DMS 273 treated with DMSO at 0.1 percent for 48 hours (cell line): ENCODE measurements at places on chromosomes 5 and 9.

DNA sequence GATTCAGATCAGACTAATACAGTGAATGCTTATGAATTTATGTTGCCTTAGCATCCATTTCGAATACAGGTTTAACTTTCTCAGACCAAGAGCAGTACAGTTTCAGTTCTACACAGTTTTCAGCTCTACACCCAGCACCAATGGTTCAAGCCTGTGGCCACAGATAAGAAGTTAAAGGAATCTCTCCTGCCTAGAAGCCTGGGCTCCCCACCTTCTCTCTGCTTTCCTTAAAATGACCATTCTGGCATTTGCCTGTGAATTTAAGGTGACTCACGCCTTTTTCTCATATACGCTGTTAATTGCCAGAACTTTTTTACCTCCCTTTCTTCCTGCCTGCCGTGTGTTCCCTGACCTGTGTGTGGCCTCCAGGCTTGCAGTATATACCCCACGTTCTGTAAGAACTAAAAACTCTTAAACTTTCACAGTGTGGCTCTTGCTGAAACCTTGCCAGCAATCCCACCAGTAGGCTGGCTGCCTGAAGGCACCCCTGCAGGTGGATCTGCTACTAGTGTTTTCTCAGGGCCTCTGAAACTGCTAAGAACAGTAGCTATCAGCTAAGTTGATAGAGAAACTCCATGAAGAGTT lies 692.8 kb upstream of the CDH18 start:
- DNase-seq = no peak

DNA sequence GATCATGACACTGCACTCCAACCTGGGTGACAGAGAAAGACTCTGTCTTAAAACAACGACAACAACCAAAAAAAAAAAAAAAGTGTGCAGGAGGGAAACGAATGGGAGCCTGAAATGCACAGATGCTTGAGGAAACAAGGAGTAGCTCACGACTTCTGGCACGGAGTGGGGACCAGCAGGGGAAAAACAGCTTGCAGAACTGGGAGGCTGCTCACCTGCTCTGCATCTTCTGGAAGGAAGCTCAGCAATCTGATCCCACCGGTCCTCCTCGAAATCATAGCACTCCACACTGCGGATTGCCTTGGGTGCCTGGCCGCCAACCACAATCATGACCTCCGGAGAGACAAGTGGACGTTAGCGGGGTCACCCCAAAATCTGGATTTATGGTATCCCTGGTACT lies 96.2 kb downstream of the KLHL3 start:
- DNase-seq = no peak

GRCh38 chr9:76787677-76788076 lies 23.4 kb downstream of the PCA3 start:
- no peak for DNase-seq

GRCh38 chr5:135310328-135310989 lies 88.6 kb downstream of the MACROH2A1 start:
- no peak for DNase-seq

DNA sequence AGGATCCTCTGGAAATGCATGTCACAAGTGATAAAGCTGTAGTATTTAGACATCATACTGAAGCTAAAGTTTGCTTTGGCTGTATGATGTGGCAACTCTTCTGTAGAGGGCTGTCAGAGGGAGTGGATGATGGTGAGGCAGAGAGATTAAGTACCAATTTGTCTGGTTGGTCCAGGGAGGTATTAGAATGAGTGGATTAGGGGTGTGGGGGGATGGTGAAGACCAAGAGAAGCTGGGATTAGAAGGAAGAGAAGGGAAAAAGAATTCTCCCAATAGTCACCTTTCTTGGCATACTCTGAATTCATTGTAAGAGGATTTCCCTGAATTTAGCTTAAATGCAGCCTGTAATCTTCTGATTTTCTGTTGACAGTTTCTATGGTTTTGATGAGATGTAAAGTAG lies 3.6 kb downstream of the PCDHAC2 start:
- DNase-seq = no peak

DNA sequence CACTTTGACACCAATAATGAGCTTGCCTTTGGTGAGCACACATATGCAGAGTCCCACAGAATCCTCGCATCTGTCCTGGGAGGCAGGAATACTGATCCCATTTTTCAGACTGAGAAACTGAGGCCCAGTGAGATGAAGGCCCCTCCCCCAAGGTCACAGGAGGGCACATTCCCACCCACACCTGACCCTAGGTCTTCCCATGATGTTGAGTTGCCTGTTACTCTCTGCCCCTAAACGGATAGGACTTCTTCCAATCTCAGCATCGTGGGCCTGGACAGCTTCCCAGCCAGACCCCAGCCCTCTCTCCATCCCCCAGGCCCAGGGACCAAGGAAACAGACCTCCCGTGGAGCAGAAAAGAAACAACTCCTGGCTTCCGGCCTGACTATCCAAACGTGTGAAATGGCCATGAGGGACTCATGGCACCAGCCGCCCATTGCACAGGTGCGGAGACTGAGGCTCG lies 877 bp downstream of the SH3GLB2 start:
- DNase-seq = no peak

DNA sequence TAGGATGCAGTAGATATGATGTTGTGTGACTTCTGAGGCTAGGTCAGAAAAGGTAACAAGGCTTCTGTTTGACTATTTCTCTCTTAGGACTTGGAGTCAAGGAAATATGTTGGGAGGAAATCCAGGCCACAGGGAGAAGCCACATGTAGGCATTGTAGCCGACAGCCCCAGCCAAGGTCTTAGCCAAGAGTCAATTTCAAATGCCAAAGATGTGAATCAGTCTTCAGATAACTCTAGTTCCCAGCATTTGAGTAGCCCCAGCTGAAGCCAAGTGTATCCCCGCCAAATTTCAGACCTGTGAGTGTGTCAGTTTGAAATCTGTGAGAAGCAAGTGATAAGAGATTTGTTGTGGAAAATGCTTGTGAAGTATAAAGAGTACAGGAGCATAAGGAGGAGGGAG lies 38.1 kb upstream of the ISL1 start:
- DNase-seq = no peak

DNA sequence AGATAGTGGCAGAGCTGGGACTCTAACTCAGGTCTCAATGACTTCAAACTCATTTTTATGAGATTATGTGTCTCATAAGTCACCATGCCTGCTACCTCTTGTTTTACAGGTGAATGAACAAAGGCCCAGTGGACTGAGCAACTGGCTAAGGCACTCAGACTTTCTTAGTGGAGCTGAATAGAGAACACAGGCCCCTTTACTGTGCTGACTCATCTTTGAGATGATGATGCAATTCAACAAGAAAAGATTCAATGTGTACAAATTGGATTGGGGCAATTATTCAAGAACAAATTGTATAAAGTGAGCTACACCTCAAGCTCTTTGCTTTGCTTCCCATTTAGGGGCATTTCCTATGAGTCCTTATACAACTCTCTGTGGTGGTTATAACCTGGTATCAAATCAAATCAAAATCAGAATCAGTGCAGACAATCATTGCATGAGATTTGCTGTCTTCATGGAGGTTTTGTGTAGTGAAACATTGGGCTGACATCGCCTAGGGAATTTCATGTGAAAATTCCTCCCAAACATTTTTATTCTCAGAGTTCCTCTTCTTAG lies 84.3 kb upstream of the PPP2R2B start:
- no peak for DNase-seq

DNA sequence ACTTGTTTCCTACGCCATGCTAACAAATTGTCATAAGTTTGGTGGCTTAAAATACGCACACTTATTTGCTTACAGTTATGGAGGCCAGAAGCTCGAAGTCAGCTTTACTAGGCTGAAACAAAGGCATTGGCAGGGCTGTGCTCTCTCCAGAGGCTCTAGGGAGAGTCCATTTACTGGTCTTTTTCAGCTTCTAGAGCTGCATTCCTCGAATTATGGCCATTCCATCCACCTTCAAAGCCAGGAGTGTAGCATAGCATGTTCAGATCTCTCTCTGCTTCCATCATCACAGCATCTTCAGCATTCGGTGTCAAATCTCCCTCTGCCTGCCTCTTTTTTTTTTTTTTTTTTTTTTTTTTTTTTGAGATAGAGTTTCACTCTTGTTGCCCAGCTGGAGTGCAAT lies 670.2 kb downstream of the ACTL7B start:
- DNase-seq = no peak

- no peak for DNase-seq
Measured at GRCh38 chr9:117488659-117489058, 73.8 kb upstream of the ASTN2 start.

DNA sequence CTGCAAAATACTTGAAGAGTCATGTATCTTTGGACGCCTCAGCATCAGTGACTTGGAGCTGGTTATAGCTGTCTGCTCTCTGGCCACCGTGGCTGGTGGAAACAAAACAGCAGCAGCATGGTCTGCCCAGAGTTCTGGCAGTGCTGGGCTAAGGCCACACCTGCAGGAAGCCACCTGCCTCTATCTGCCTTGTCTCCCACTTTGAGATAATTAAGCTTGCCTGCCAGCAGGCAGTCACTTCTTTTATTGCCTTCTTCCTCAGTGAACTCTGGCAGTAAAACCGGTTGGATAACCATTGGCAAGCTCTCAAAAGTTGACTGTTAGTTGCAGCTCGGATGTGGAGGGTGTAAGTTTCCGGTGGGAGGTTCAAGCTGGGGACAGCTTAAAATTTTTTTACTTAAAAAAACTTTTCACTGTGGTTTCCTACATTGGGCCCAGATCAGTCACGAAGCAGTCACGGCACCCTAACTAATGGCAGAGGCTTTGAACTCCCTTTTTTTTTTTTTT lies 4.9 kb downstream of the SMIM3 start:
- peak; percentile 38 for DNase-seq

DNA sequence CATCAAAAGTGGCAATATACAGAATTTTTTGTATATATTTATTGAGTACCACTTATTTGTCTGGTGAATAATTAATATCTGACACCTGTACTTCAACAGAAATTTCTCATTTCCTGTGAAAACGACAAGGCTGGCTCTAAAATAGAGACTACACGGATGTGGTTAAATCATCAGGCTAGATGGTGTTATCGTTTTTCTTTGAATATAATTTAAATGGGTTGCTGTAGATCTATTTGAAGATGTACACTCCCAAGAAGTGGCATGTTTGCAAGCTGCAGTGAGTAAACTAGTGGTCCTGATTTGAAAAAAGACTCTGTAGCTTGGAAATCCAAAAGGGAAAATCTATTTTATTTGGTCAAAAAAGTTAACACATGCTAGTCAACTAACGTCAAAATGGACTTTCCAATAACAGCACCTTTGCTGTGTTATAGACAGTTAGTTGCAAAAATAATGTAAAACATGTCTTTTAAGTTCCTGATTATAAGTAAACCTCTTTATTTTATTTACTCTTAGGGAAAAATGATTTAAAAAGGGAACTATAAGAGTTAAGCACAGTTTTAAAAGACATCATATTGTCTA lies 13.8 kb downstream of the ST8SIA4 start:
- no peak for DNase-seq

- DNase-seq = no peak
Measured at GRCh38 chr9:7368410-7369292, 430.9 kb downstream of the DMAC1 start.

GRCh38 chr5:18487928-18488480 lies 853.7 kb downstream of the TAF11L14 start:
- no peak for DNase-seq

- DNase-seq = no peak
Measured at GRCh38 chr5:172717481-172718195, 53.4 kb downstream of the DUSP1 start.

- no peak for DNase-seq
Measured at GRCh38 chr9:130193103-130193502, 20.9 kb downstream of the NCS1 start.

DNA sequence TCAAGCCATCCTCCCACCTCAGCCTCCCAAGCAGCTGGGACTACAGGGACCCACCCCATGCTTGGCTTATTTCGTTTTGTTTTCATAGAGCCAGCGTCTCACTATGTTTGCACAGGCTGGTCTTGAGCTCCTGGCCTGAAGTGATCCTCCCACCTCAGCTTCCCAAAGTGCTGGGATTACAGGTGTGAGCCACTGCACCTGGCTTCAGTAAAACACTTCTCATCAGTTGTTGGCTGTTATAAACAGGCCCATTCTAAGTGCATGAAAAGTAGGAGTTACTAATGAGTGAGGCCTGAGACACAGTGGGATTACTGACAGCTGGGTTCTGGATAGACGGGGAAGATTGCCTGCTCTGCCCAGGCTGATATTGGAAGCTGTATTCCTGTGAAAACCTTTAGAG lies 3.5 kb downstream of the CRB2 start:
- DNase-seq = no peak

DNA sequence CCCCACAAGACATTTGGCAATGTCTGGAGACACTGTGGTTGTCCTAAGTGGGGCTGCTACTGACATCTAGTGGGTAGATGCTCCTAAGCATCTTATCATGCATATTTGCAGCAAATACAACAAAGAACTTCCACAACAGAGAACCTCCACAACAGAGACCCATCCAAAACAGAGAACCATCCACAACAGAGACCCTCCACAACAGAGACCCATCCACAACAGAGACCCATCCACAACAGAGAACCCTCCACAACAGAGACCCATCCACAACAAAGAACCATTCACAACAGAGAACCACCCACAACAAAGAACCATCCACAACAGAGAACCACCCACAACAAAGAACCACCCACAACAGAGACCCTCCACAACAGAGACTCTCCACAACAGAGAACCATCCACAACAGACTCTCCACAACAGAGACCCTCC lies 32.8 kb downstream of the ARPC5L start:
- no peak for DNase-seq

- no peak for DNase-seq
Measured at GRCh38 chr5:116281309-116281708, 196.5 kb downstream of the COMMD10 start.

GRCh38 chr5:60195083-60195482 lies 301.6 kb upstream of the PDE4D start:
- DNase-seq = no peak

DNA sequence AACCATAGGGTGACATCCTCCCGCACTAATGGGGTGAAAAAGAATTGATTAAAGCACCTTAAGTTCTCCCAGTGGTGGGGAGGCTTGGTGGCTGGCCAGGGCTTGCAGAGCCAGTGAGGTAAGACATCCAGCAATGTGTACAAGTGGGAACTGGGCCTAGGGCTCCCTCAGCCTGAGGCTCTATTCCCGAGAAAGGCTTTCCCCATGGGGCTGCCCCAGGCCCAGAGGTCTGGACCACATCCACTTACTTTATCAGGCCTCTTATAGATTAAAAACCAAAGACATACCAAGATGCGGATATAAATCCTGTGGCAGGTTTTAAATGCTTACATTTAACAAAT lies 35.3 kb downstream of the C5orf15 start:
- DNase-seq = no peak

DNA sequence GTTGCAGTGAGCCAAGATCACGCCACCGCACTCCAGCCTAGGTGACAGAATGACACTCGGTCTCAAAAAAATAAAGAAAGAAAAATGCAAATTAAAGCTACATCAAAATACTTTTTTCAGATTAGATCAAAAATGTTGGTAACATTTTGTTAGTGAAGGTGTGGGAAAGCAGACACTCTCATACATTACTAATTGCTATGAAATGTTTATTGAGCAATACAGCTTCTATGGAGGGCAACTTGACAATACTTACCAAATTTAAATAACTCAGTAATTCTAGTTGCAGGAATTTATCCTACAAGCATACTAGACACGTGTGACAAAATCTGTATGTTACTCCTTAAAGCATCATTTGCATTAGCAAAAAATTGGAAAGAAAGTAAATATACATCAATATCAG lies 4.1 kb downstream of the TRIM23 start:
- no peak for DNase-seq

- DNase-seq = no peak
Measured at GRCh38 chr9:89655990-89656657, 51.3 kb downstream of the GADD45G start.

- DNase-seq = no peak
Measured at GRCh38 chr5:66722686-66723085, 126.5 kb downstream of the MAST4 start.

GRCh38 chr9:27529316-27530278 lies at the start of gene MOB3B:
MOB3B (minus strand) TSS chr9:27529814; CDS start chr9:27455550, 74,264 bp downstream.
- peak; percentile 54 for DNase-seq

GRCh38 chr9:93955111-93955980 lies at the start of gene BARX1:
BARX1 (minus strand) TSS chr9:93955355; CDS start chr9:93955146, 209 bp downstream.
- peak; percentile 50 for DNase-seq
